Foreskin keratinocyte (primary cell): ENCODE measurements at places on chromosomes 6 and 20. TPM values are rescaled to one million over a fixed set of nuclear protein-coding genes. Genes with fewer than 3 reads are reported as not detected.

DNA sequence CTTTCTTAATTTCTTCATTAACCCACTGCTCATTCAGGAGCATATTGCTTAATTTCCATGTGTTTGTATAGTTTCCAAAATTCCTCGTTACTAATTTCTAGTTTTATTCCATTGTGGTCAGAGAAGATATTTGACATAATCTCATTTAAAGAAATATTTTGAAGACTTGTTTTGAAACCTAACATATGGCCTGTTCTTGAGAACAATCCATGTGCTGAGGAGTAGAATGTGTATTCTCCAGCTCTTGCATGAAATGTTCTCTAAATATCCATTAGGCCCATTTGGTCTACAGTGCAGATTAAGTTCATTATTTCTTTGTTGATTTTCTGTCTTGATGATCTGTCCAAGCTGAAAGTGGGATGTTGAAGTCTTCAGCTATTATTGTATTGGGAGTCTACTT lies 251.7 kb downstream of the ALDH8A1 start:
- no peak for DNase-seq

- peak; percentile 93 for DNase-seq
Measured at GRCh38 chr6:33271468-33272274, at the start of the genes RPS18 and VPS52. Gene RPS18, plus strand, starts transcription at chr6:33272075. Its CDS starts 45 bp downstream, at chr6:33272120. Gene VPS52, minus strand, starts transcription at chr6:33271876. Its CDS starts 201 bp downstream, at chr6:33271675.

DNA sequence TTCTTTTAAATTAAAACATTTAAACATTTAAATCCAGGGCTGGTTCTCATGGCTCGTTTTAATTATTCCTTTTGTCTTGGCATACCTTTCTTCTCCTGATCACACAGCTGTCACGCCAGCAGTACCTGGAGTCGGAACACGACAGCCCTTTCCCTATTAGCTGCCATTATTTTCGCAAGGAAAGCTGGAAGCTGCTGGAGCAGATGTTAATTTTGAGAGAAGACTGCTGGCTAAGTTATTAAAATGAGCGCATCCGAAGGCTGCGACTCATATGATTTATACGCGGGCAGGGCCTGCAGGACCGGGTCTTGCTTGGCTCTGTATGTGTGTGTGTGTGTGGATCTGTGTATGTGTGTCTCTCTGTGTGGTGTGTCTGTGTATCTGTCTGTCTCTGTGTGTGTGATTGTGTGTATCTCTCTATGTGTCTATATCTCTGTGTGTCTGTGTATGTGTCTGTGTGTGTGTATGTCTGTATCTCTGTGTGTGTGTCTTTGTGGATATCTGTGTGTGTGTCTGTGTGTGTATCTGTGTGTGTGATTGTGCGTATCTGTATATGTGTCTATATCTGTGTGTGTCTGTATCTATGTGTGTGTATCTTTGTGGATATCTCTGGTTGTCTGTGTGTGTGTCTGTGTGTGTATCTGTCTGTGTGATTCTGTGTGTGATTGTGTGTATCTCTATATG lies 191.5 kb downstream of the CDH4 start:
- no peak for DNase-seq

GRCh38 chr6:148811459-148811858 lies 64.6 kb downstream of the UST start:
- DNase-seq, result no peak

DNA sequence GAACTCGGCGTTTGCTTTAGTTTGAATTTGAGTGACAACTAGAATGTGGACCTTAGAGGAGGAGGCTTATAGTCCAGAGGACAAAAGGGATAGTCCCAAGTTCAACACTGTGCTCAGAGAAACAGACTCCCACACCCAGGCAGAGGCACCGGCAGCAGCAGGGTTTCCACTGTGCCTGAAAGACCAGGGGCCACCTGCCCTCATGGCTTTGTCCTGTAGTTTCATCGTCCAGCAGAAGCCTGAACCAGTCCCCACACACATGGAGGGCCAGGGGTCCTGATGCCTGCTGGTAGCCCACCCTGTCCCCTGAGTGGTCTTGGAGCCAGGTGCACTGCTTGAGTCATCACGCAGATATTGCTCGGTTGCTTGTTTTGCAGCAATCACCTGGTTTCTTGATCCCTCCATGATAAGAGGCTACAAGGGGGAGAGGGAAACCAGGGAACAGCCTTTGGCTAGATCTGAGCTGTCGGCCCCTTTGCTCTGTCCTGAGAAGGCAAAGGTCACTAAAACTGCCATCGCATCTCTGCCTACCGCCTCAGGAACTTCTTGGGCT lies 7.2 kb upstream of the ACSS1 start:
- DNase-seq, result no peak

DNA sequence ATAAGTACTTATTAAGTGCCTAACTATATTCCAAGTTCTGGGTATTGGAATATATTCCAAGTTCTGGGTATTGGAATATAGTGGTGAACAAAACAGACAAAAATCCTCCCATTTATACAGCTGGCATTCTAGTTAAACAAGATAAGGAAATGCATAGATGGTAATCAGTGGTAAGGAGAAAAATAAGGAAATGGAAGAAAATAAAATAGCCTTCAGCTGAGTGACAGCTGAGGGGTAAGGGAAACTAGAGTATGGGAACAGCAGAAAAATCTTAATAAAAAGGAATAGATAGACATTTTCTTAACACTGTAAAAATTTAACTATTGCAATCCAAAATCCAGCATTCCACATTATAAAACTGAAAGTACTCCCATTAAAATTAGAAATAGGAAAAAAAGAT lies 17.2 kb upstream of the WFDC10A start:
- no peak for DNase-seq

GRCh38 chr6:135148889-135149288 lies 32.2 kb upstream of the MYB start:
- no peak for DNase-seq

DNA sequence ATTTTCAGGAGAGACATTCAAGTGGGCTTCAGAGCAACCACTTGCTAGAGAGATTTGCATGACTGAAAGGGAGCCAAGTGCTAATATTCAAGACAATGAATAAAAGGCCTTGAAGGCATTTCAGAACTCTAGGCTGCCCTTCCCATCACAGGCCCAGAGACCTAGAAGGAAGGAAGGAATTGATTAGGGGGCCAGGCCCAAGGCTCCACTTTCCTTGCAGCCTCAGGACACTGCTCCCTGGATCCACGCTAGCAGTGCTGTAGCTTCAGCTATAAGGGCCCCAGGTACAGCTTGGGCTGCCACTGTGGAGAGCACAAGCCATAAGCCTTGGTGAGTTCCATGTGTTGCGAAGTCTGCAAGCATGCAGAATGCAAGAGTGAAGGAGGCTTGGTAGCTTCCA lies 731.9 kb upstream of the FLRT3 start:
- no peak for DNase-seq

DNA sequence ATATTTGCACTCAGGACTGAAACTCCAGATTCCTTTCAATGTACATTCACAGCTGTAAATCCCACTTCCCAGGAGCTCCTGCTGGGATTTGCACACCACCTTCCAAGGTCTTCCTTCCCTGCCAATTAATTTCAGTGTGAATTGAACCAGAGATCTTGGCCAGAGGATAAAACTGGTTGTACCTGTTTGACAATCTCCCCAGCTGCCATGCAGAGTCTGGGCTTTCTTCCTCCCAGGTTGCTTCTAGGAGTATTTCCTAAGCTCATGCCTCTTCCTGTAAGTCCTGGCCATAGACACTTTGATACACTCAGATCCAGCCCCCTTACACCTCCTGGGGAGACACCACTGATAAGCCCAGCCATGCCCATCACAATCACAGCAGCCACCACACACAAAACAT lies 15.6 kb downstream of the MAFB start:
- peak; percentile 36 for DNase-seq

DNA sequence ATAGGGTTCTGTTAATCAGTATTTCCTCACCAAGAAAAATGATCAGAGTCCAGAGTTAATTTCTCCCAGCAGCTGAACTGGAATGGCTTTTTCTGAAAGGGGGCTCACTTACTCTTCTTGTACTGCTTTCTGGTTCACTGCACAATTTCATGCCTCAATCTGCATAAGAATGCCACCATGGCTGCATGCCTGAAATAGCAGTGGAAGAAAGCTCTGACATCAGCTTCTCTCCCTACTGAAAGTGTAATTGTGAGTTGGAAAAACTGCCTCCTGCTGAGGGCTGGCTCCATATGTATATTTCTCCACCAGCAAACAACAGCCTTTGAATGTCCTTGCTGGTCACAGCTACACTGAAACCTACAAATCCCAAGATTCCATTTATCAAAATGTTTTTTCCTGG lies 1027.2 kb upstream of the GJE1 start:
- peak; percentile 25 for DNase-seq

RAB32 gene
- 61.9 and 71.7 TPM in 2 replicates for total RNA-seq

NRN1 gene
- not detected in 2 replicates for total RNA-seq

CAGE1 gene
- 0.07 and 0.20 TPM in 2 replicates for total RNA-seq

RNASET2 gene
- total RNA-seq, result 14.3 and 14.5 TPM in 2 replicates

HSPA1L gene
- 0.46 and 0.58 TPM in 2 replicates for total RNA-seq

SYCP2 gene
- total RNA-seq, result 0.28 and 0.34 TPM in 2 replicates
